ENCODE measurements at places on chromosomes 2 and 18.

- no peak for DNase-seq
Observed at GRCh38 chr2:134308474-134309385, 54.9 kb downstream of the MGAT5 start.

DNA sequence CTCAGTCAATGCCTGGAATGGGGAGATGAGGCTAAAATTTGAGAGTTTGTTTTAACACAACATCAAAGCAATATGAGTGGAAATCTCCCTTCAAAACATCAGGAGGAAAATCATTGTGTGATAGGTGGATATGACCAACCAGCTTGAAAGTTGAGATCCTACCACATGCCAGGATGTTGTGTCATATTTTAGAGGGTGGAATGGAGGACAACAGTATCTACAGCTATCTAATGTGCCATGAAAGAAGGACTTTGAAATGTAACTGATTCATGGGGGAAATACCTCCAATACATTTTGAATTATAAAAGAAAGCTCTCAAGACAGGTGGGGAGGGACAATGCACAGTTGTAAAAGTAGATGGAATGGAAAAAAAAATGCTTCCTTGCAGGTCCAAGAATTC, 87.8 kb downstream of the SP100 start:
- DNase-seq, result no peak

DNA sequence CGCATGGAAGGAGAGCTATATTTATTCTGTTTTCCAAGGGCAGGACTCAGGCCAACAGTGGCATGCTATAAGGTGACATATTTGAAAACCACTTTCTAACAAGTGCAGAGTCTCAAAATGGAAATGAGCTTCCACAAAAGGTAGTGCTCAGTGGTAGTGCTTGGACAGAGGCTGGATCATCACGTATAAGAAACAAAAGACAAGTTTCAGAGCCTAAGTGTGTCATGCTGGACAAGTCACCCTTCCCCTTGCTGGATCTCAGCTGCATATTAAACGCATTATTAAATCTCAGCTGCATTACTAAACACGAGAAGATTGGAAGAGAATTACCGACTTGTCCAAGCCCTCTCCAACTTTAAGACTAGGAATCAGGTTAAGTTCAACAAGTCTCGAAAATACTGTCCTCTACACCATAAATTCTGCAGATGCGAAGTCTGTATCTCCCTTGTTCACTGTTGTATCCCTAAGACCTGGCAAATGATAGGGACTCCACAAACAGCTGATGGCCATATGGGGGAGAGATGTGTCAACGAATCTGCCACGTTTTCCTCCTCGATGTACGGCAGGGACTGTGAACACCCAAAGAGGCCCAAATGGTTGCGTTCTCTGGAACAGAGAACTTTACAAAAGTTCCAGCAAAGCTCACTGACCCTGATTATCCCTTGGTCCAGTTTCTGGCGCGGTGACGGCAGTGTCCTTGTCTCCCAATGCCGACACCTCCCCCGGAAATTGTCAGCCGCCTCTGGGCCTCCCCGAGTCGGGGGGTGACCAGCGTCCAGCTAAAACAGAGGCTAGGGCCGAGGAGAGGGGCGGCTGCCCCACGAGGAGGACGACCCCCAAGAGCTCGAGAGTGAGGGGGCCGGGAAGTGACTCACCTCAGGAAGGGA, 611 bp downstream of the NOL10 start:
- DNase-seq, result peak; percentile 37

DNA sequence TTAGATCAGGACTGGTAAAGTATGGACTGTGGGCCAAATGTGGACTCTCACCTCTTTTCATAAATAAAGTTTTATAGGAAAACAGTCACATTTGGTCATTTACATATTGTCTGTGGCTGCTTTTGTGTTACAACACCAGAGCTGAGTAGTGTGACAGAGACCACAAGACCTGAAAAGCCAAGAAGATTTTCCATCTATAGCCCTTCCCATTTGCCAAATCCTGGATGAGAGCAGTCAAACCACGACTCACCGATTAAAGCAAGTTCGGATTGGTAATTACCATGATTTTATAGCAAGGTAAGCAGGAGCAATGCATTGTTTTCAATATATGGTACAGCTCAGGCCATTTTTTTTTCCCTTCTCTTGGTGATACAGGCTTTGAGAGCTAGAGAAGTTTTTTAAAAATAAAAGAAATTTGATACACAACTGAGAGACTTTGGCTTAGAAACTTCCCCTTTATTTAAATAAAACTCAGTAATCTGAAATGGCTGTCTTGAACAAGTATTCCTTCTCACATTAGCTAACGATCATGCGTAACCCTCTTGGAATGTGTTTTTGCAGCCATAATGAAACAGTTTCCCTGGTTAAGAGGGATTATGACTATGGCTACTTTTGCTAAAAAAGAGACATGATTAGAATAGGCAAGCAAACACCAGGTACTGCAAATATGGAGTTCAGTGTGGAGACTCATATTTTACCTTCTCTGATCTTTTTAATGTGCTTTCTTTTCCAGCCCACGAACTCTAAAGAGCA, 9.5 kb upstream of the MALL start:
- no peak for DNase-seq

- no peak for DNase-seq
Observed at GRCh38 chr18:55100817-55101457, 141.7 kb upstream of the CCDC68 start.

- no peak for DNase-seq
Observed at GRCh38 chr2:61993422-61994024, 88.0 kb downstream of the COMMD1 start.

GRCh38 chr2:157901325-157901724, 25.2 kb upstream of the ACVR1 start:
- no peak for DNase-seq

- no peak for DNase-seq
Observed at GRCh38 chr2:101344137-101344536, 35.6 kb upstream of the RNF149 start.

- no peak for DNase-seq
Observed at GRCh38 chr2:11687736-11688135, 17.7 kb upstream of the NTSR2 start.

DNA sequence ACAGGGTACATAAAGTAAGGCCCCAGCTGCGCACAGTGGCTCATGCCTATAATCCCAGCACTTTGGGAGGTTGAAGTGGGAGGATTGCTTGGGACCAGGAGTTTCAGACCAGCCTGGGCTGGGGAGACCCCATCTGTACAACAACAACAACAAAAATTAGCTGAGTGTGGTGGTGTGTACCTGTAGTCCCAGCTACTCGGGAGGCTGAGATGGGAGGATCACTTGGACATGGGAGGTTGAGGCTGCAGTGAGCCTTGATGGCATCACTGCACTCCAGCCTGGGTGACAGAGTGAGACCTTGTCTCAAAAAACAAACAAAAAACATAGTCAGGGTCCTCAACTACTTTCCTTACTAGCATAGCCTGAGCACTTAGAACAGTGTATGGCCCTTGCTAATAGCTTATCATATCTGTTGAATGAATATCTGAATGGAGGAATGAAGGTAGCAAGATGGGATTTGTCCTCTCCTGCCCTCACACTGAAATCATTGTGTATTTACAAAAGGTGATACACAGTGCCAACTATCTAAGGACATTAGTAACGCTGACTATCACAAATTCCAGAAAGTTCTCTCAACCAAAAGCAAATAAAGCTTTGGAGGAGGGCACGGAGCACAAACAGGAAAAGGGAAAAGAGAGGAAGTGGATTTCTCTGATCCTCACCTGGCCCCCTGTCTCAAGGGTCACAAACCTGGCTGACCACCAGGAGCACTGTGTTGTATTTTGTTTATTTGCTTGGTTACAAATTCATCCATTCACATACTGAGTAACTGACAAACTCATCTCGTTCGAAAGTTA, 38.1 kb downstream of the L3MBTL4 start:
- no peak for DNase-seq

- no peak for DNase-seq
Observed at GRCh38 chr2:1883476-1883875, 139.2 kb upstream of the PXDN start.

GRCh38 chr2:165535471-165535870, 66.0 kb downstream of the CSRNP3 start:
- no peak for DNase-seq

DNA sequence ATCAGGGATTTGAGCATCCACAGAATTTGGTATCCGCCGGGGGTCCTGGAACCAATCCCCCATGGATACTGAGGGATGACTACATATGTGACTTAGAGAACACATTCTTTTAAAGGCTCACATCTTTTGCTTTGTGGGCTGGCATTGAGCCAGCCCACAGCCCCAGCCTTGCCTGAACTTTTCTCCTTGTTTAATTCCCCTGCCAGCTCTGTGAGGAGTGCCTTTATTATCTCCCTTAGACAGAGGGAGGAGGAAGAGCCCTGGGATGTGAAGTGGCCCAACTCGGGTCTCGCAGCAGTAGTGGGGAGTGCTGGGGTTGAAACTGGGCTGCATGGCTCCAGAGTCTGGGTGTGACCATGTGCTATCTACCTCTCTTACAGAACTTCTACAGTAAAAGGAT, 7.6 kb downstream of the TTC39C start:
- no peak for DNase-seq

DNA sequence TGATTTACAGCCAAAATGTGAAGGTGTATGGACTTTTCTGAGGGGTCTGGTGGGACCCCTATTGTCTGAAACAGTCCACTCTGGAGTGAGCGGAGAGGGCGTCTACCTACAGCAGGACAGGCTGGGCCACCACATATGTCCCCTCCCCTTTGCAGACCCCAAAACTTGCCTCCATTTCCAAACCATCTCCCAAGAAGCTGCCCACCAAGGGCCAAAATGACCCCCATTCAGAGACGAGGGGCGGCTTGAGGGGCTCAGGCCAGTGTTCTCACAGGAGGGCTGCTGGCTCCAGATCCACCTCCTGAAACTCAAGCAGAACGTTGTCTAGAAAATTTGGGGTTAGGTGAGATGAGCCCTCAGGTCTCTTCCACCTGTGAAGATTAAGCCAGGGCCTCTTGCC, 161.1 kb upstream of the SALL3 start:
- DNase-seq, result no peak

- no peak for DNase-seq
Observed at GRCh38 chr18:46755315-46756024, 1.4 kb downstream of the ST8SIA5 start.

GRCh38 chr2:128374711-128375413, 56.2 kb upstream of the HS6ST1 start:
- DNase-seq, result no peak

DNA sequence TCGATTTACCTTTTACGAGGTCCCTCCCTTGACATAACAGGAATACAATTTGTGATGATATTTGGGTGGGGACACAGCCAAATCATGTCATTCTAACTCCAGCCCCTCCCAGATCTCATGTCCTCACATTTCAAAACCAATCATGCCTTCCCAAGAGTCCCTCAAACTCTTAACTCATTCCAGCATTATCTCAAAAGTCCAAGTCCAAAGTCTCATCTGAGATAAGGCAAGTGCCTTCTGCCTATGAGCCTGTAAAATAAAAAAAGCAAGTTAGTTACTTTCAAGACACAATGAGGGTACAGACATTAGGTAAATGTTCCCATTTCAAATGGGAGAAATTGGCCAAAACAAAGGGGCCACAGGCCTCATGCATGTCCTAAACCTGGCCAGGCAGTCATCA, 381.1 kb downstream of the PIK3C3 start:
- no peak for DNase-seq

GRCh38 chr18:48824231-48824970, 126.4 kb downstream of the SMAD7 start:
- DNase-seq, result no peak

DNA sequence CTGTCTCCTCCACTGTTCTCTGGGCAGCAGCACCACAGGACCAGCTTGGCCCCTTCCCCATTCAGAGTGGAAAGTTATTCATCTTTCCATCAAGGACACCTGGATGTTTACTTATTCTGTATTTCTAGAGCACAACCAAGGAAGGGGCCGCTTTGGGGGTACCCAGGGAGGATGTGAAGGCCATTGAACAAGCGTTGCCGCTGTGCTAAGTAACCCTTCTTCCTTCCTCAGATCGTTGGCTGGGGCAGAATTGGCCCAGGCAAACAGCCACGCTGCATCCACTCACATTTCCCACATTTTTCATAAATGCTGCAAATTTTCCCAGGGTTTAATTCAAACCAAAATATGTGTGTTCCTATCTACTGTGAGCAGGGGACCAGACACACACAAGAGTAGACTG, 76.2 kb upstream of the NPAS2 start:
- DNase-seq, result no peak

DNA sequence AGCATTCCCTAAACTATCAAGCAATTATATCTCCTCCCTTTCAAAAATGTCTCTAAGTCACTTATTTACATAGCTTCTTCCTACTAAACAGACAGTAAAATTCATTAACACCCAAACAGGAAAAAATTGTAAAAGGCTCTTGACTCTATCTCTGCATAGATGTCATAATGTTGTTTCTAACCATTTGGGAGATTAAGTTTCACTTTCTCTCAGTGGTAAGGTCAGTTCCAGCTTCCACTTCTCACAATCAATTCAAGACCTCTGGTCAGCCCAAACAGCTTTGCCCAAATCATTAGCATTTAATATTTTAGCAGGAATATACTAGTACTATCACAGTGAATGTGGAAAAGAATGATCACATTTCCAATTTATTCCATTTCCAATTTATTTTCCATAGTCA, 374.3 kb upstream of the MC4R start:
- DNase-seq, result no peak

DNA sequence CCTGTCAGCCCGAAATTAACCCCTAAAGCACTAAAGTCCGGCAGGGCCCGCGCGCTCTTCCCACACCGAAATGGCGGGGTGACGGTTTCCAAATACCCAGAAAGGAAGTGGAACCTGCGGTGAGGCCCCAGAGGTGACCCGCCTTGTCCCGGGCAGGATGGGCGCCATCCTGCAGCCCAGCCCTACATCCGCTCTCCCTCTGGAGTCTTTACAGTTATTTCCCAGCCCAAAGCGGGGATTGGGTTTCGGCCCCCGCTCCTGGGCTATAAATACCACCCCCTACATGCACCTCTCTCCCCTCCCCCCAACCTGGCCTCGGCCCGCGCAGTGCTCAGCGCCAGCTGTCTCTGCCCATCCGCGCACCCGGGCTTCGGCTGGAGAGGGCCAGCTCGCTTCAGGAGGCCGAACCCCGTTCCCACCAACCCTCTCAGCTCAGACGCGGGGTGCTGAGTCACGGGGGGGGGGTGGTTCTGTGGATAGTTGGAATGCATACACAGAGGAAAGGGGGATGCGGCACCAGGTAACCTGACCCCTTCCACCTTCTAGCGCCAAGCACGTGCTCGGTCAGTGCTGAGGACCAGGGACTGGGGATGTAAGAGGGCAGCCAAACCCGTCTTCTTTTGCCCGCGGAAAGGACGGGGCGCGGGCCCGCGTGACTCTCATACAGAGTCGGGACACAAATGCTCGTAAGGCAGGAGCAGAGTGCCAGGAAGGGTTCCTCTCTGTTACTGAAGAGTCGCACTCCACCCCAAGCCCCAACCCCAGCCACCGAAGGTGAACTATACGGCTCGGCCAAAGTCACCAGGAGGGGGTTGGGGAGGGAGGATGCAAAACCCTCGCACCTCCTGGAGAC, at the start of gene TUBA4B:
TSS of gene TUBA4B (plus strand) at position 344 of the 853 bp plus-strand sequence. CDS start at position 509, 165 bp downstream.
- no peak for DNase-seq

DNA sequence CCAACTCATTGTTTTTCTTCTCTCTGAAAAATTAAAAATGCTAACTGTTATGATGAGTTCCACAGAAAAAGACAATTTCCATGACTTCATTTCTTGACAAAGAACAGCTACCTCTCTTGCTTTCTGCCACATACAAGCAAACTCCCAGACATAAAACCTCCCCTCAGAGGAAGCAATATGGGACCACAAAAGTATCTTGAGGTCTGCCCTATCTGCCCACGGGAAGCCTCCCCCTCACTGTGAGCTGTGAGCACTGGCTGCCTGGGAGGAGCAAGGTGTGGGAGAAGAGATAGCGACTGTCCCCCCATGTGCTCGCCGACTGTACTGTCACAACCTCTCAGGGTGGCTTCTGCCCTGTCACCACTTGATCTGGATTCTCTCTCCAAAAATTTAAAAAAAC, 69.7 kb upstream of the NRP2 start:
- no peak for DNase-seq

- DNase-seq, result no peak
Observed at GRCh38 chr18:74299746-74300145, 8.0 kb upstream of the CYB5A start.
